ENCODE measurements at places on chromosomes 2 and 18. TPM values are rescaled to one million over a fixed set of nuclear protein-coding genes. Genes with fewer than 3 reads are reported as not detected.

Gene TMEM169
- polyA plus RNA-seq: 0.15 TPM

- peaks cover 43% of the 10 kb centered on the region for H3K36me3 ChIP-seq
- H3K4me3 ChIP-seq: no peak overlapping the region
- no peaks in the 10 kb centered on the region for H3K27me3 ChIP-seq
- peaks cover 53% of the 10 kb centered on the region for H3K4me1 ChIP-seq
- 0 out of 2 replicates have a peak overlapping the region, but pooled peaks have one; percentile 8 for H3K27ac ChIP-seq
Observed at GRCh38 chr2:234977228-234977679, 25.4 kb downstream of the SH3BP4 start.

DNA sequence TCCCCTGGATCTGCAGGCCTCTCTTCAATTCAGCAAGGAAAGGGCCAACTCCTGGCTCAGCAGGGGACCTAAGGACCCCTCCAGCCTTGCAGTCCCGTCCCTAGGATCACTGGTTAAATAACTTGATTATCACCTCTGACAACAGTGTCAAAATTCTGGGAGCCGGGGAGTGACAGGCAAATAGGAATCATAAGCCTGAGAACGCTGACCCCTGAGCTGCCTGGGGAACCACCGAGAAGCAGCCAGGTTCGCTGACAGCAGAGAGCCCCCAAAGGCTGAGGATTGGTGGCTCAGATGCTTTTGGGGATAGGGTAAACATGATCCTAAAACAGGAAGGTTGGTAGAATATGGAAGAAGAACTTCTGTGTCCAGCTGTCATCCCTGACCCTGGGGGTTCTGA, 17.5 kb upstream of the TNS1 start:
- H3K4me3 ChIP-seq: no peak overlapping the region
- H3K36me3 ChIP-seq: no peaks in the 10 kb centered on the region
- no peak overlapping the region for H3K27ac ChIP-seq
- H3K4me1 ChIP-seq: 0 out of 2 replicates have a peak, but pooled peaks cover 2% of the 10 kb centered on the region
- DNase-seq: no peak
- peaks cover 19% of the 10 kb centered on the region for H3K27me3 ChIP-seq

DNA sequence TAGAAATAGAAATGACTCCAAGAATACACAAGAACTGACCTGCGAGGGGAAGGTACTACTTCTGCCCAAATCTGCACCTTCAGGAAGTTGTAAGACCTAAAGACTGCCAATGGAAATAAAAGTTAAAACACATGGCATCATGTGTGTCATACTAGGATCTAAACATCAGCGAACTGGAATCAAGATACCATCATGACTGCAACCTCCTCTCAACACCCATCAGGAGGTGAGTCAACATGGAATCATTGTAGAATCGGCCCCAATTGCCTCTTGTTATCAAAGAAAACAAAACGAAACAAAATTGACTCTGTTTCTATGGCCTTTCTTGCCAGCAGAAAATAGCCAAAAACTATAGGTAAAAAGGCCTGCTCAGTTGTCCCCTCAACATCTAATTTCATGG, 15.1 kb downstream of the RDH14 start:
- no peak overlapping the region for H3K27ac ChIP-seq
- no peaks in the 10 kb centered on the region for H3K4me1 ChIP-seq
- peak; percentile 86 for DNase-seq
- no peaks in the 10 kb centered on the region for H3K27me3 ChIP-seq
- no peaks in the 10 kb centered on the region for H3K36me3 ChIP-seq

GRCh38 chr2:186771850-186772463, 77.0 kb downstream of the ZSWIM2 start:
- H3K27me3 ChIP-seq: no peaks in the 10 kb centered on the region
- H3K4me3 ChIP-seq: no peak overlapping the region
- no peaks in the 10 kb centered on the region for H3K4me1 ChIP-seq

Gene ATP8B1
- polyA plus RNA-seq: 57.7 TPM

Gene MC5R
- polyA plus RNA-seq: not detected

All from IMR-90 (cell line).